ENCODE measurements at places on chromosomes 11 and 22.

GRCh38 chr11:111209543-111210355, 35.8 kb upstream of the POU2AF2 start:
- no peak for DNase-seq

DNA sequence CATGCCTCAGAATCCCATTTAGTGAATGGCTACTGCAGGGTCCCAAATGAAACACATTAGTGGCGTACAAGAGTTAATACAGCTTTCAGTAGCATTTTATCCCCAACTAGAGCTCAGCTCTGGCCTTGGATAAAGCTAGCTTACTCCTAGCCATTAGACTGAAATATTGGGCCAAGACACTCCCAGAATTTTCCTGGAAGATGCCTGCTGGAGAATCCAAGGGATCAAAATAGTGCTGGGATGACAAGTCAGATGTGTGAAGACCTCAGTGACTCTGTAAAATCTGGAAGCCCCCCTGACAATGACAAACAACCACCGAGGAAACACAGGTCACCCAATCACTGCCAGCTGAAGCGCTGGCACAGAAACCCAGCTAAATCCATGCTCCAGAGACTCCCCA, 303.1 kb upstream of the SORL1-AS1 start:
- no peak for DNase-seq

- peak; percentile 69 for DNase-seq
Observed at GRCh38 chr22:44337678-44338004, 24.9 kb upstream of the SHISAL1 start.

DNA sequence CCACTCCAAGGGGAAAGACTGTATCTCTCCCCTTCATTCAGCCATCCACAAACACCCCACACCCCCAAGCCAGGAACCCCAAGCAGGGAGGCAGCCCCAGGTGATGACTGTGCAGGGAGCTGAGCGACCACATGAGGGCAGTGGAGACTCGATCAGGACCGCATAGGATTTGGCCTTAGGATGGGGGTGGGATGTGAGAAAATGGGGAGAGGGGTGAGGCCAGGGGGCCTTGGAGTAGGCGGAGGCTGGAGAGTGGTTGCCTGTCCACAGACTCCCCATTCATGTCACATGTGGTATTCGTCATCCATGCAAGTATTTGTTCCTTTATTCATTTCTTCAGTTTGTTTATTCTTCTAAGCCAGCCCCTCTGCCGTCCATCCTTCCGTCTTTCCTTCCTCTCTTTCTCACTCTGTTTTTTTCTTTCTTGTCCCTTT, 2.7 kb upstream of the RHOD start:
- DNase-seq, result no peak

- DNase-seq, result no peak
Observed at GRCh38 chr11:64674774-64675173, 48.2 kb downstream of the NRXN2 start.

DNA sequence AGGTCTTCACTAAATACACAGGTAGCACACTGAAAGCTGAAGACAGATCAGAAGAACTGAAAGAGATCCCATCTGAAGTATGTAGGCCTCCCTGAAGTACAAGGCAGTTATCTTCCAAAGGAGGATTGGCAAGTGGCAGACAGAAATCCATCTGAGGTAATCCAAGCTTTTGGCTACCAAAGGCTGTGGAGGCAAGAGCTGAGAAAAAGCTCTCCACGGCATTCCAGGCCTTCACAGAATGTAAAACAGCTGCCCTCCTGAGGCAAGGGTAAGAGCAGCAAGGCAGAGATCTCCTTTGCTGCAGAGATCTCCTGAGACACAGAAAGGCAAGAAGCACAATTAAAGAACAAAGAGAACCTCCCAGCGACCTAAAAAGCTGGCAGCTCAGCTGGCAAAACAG, 19.1 kb downstream of the PIK3C2A start:
- no peak for DNase-seq

GRCh38 chr11:118892514-118892913, 8.8 kb downstream of the CXCR5 start:
- peak; percentile 65 for DNase-seq

- DNase-seq, result no peak
Observed at GRCh38 chr11:114265122-114265878, 30.9 kb upstream of the NNMT start.

DNA sequence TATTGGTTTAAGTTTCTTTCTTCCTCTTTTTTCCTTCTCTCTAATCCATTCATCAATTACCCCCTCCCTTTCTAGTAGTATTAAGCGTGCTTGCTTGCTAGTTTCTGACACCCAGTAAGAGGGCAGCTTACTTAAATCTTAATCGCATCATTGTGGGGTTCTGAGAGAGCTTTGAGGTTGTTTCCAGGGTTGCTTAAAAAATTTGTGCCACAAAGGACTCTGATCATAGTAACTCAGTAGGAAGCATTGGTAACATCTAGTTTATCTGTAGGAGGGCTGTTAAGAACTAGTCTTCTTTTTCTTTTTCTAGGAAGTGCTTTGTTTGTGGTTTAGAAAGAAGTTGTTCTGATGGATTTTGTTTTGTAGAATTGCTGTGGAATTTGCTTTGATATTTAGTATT, 45.3 kb downstream of the TMEM135 start:
- no peak for DNase-seq

DNA sequence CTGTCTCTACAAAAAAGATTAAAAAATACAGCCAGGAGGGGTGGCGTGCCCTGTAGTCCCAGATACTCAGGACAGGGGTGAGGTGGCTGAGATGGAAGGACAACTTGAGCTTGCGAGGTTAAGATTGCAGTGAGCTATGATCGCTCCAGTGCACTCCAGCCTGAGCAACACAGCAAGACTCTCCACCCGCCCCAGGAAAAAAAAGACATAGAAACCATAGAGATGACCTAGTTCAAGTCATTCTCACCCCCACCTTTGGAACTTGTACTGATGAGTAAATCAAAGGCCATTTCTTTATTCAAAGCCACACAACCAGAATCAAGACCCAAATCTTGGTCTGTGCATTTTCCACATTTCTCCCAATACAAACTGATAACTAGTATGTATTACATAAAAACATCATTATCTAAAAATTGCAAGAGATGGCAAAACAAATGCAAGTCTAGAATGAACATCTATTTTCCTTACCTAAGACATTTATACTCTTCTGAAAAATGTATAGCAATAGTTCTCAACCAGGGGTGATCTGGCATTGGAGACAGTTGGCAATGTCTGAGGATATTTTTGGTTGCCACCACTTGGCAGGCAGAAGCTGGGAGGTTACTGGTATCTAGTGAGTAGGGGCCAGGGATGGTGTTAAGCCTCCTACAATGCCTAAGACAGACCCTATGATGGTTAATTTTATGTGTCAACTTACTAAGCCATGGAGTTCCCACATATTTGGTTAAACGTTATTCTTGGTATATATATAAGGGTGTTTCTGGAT, 34.6 kb downstream of the LGR4 start:
- no peak for DNase-seq

GRCh38 chr11:112469376-112469775, 208.7 kb upstream of the PLET1 start:
- no peak for DNase-seq

- DNase-seq, result no peak
Observed at GRCh38 chr11:102971766-102972165, 16.2 kb upstream of the MMP13 start.

GRCh38 chr22:19891317-19892256, 36.9 kb upstream of the GNB1L start:
- DNase-seq, result peak; percentile 57

DNA sequence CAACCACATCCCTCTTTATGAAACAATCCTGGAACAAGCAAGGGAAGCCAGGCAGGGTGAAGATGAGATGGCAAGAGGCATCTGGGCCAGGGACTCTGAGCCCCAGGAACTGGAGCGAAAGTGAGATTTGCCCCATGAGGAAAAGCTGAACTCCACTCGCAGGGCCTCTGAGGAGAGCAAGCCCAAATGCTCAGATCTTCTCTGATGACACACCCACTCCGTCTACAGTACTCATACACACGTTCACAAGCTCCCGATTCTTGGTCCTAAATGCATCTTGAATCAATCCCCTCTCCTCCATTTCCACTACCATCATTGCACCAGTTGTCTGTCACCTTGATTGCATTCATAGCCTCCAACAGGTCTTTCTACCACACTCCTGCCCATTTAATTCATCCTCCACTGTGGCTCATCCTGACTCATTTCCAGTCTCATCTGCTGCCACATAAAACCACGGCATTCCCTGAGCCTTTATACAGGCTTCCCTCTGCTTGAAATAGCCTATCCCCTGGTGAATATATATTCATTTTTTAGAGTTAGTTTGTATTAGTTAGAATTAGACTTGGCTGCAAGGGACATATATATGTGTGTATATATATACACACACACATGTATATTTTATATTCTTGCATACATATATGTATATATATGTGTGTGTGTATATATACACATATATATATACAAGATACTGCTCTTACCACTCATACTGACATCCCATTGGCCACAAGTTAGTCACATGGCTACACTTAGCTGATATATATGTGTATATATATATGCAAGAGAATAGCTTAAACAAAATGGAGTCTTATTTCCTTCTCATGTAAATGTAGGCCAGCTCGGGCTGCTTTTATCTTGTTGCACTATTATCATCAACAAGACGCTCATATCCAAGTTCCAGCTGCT, 1.4 kb upstream of the APOA5 start:
- no peak for DNase-seq

DNA sequence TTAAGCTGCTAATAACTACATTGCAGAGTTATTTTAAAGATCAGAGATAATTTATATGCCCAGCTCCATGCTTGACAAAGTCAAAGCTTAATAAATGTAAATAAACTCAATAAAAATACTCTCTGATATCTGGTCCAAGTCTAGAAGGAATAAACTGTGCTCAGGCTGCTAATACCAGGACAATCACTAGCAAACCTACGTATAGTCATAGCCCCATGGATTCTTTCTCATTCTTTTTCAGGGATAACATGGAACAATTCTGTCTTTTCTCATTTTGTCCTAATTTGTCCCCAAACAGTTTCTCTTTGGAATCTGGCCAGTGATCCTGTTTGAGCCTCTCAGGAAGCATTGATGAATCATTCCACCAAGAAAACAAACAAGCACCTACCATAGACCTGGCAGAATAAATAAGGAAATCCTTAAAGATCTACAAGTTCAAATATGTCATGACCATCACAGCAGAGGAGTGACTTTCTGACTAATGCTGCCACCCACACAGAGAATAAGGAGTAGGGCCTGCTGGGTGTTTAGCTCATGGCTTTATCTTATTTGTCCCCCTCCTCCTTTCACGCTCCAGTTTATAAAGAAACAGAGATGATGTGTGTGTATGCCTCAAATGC, 14.1 kb upstream of the B3GNT6 start:
- no peak for DNase-seq

DNA sequence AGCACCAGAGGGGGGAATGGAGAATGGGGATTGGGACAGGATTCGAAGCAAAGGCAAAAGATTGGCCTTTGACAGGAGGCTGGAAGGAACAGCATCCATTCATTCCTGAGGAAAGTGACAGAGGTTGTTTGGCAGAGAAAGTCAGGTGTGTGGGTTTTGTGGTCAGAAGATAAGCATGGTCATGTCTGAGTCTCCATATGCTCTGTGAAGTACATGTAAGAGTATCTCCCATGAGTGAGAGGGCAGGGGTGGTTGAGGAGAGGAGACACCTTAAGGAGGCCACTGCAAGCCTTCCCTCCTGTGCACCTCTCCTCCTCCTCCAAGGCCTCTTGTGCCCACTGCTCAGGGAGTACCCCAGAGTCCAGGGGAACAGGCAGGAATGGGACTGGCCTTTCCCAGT, 1.9 kb upstream of the NLRP10 start:
- DNase-seq, result no peak
